Effector CD4-positive, alpha-beta T cell (primary cell): ENCODE measurements at places on chromosomes 4 and X.

- no peak for DNase-seq
These were observed 9.9 kb upstream of the PITX2 start for GRCh38 chr4:110632506-110633357.

DNA sequence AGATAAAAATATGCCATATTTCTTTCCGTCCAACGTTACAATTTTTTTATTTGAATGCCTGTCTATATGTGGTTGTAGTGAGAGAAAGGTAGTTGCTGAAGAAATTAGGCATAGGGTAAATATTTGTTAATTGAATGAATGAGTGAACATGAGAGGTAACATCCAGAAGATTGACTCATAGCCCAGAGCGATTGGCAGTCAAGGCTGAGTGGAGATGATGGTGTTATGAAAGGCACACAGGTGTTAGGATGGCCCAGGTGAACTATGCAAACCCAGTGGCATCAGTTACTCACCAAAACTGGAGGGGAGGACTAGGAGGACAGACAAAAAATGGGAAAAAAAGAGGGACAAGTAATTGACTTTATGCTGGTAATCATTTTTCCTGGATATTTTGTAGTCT is 31.7 kb upstream of the SPRY1 start:
- no peak for DNase-seq

DNA sequence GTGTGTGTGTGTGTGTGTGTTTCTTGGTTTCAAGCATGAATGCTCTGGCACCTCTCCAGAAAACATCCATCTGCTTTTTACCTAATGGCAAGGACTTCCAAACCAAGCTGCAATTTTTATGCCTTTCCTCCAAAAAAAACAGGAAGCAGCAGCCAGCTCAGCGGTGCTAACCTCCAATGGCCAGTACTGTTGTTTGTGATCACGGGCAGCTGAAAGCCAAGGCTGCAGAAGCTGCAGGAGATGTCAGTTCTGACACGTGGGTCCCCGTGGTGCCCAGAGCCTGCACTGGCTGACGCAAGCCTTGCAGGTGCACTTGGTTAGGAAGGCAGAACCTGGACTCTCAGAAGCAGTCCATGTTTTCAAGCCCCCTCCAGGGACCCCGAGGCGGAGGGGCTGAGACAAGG is 313.6 kb upstream of the DDX53 start:
- DNase-seq: no peak

DNA sequence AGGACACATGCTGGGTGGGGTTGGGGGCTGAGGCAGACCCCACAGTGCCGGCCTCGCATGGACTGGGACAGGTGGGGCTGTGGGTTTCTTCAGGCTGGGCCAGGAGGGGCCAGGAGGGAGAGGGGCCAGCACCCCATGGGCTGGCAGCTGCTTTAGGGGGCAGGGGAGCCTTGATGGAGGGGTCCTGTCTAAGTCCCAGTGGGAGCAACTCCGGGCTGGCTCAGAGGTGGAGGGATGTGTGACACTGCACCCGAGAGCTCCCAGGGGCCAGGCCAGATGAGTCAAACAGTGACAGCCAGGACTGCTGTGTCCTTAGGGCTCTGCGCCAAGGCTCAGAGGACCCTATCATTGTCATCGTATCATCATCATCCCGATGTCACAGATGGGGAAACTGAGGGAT is 4.4 kb upstream of the ABLIM2 start:
- no peak for DNase-seq

GRCh38 chr4:147678796-147679549 is 5.0 kb downstream of the PRMT9 start:
- no peak for DNase-seq

DNA sequence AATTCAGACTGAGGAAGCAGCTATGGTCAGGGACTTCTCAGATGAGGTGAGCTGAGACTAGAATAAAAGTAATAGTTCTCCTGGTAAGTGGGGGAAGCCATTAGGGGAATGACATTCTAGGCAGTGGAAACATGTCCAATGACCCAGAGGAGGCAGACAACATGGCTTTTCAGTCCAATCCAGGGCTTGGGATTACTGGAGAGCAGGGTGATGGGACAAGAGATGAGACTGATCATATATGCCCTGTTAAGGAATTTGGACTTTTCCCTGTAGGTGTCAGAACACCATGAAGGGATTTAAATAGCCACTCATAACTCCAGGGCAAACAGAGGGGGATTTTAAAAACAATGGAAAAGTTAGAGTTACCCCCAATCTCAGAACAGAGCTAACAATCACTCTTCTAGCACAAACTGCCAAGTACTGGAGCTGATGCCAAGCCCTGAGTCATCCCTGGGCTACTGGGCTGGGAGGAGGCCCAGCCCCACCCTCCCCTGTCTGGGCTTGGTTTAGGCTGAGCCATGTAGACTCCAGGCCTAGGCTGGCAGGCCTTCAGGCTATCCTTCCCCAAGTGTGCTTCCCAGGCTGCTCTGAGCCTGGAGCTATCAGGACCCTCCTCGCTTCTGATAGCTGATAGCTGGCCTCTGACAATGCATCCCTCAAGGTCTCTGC is 22.7 kb upstream of the MSN start:
- no peak for DNase-seq

GRCh38 chr4:9936129-9936644 is 85.1 kb downstream of the SLC2A9 start:
- DNase-seq: no peak

- no peak for DNase-seq
These were observed 10.2 kb downstream of the PDGFC start for GRCh38 chr4:156961196-156962057.

- no peak for DNase-seq
These were observed 917 bp downstream of the MYL5 start for GRCh38 chr4:675036-675882.

- DNase-seq: peak; percentile 3
These were observed 755 bp downstream of the ANKRD17 start for GRCh38 chr4:73257651-73258435.

GRCh38 chrX:4373791-4374190 is 660.3 kb upstream of the PRKX start:
- DNase-seq: no peak

DNA sequence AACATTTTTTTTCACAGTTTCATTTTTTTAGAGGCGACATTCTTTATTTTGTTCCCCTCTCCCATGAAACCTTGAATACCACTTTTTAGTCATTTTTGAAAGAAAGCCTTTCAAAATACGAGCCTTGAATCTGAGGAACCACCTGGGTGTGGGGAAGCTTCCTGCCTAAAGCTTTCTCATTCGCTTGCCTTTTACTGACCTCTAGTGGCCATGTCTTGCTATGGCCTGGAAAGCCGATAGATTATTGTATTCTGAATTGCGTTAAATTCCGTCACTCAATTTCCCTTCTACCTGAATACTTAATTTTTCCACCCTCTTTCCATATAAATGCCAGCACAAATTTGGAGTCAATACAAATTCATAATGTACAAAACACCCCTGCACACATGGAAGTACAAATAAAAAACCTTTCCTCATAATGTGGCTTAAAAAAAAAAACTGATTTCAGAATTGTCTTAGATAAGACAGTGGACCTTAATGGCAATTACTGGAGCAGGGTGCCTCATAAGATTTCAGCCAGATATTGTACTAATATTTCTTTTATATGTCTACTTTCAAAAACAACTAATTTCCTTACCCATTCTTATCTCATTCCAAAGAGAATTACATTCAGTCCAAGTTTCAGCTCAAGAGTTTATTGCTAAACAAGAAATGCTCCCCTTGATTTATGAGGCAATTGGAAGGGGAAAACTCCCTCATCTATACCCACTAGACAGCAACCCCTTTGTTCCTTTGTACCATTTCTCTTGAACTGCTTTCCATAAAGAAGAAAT is 217.9 kb downstream of the CENPC start:
- DNase-seq: peak; percentile 16

DNA sequence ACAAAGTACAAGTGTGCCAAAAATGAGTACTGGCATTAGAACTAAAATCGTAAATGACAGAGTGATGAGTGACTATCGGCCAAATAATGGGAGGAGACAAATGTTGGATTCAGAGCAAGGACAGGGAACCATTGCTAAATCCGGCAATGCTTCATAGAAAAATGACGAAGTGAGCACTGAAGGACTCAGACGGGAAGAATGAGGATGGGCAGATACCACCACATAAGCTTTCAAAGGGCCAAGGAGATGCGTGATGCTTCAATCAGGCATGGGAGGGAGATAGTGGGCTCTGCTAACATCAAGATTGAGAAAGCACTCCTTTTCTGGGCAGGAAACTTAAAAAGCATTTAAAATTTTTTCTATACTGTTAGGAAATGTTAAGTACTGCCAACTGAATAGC is 21.6 kb downstream of the RBBP7 start:
- no peak for DNase-seq

- DNase-seq: no peak
These were observed 94.4 kb upstream of the LIMCH1 start for GRCh38 chr4:41443340-41444079.

- no peak for DNase-seq
These were observed 44.1 kb downstream of the PPM1K start for GRCh38 chr4:88240297-88240714.

DNA sequence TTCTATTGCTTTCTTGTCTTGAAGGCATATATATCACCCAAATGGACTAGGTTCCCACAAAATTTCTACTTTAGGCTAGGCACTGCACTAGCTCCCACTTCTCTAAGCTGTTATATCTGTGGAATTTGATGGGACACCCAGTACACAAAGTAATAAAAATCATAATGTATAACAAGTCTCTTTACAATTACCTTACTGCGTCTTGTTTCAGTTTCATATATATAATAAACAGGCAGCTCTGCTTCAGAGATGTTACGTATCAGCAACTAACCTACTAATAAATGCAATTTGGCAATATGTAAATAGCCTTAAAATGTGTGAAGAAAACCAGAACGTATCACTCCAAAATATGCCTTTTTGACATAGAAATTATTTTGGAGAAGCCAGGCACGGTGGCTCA is 42.0 kb upstream of the UGDH start:
- no peak for DNase-seq

DNA sequence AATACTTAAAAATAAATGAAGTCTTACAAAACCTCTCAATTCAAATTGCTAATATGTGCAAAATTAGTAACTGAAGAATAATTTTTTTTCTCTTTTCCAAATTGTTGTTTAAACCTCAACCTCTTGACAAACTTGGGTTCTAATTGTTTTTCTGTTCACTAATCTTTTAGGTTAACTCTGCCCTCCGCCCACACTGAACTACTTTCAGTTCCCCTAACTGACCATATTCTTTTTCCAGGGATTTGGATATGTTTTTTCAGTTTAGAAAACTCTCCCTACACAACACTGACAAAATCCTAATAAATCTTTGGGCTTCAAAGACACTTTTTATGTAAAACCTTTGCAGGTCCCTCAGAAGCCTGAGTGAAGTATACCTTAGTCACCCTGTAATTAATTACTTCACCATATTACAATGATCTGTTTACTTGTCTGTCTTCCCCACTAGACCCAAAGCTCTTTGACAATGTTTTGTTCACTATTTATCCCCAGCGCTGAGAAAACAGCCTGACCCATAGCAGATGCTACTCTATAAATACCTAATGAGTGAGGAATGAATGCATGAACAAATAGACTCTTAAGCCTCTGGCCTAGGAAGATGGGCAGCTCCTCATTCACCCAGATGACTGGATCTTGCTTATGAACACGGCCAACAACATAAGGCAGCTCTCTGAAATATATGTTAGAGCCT is 134.9 kb downstream of the MAML3 start:
- DNase-seq: no peak

DNA sequence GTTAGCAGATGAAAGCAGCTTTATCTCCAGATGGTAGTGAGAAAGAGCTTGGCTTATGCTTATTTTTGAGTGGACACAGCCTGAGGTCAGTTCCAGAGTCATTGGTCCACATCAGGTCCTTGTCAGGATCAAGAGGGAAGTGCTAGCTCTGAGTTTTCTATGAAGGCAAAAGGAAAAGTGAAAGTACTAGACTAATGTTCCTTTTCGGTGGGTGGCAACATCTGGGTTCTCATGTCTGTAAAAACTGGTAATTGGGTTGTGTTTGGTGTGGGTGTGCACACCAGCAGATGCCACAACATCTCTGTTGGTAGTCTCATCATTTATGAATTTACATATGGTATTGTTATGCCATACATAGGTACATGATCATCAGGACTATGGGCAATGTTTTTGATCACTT is 210.5 kb downstream of the PWWP3B start:
- DNase-seq: no peak

- DNase-seq: no peak
These were observed 167.2 kb downstream of the STK32B start for GRCh38 chr4:5218376-5219069.

DNA sequence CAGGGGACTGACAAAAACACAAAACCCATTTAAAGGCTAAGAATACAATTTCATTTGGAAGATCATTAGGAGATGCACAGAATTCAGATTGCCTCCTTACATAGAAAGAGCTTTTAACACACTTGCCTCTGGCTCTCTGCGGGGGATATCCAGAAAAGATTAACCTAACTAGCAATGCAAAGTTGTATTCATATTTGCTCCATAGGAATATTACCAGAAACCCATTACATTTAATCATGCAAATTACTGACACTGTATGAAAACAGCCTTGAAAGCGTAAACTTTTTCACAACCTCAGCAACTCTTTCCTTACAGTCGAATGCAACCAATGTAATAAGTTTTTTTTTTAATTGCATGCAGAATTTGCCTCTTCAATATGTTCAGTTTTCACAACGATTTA is 1087.3 kb upstream of the PRKX start:
- DNase-seq: no peak
